Activated naive CD8-positive, alpha-beta T cell treated with anti-CD3 and anti-CD28 coated beads, Interleukin-2, amount 10 ng/mL, durations not matched to agents 7 days and 5 days (primary cell): ENCODE measurements at places on chromosomes 13 and 19.

GRCh38 chr13:80782441-80782840 is 441.5 kb upstream of the SPRY2 start:
- DNase-seq, result no peak

DNA sequence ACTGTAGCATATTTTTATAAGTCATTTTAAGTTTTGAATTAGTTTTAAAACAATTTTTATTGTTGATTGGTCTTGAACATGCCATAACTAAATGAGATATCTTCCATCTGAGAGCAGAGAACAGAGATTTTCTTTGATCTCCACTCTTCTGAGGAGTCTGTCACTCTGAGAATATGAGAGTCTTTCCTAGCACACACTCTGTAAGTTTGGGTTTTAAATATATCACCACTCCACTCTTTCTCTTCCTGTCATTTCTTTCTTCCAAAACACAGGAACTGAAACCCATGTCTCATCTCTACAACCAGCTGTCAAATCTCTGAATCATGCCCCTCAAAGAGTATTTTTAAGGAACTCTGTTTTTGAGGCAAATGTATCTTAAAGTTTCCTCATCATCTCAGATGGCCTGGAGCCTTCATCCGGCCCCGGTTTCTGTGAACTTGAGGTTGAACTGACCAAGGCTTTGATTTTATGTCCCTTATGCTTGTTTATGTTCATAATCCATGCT is 698.2 kb upstream of the SGCG start:
- no peak for DNase-seq

DNA sequence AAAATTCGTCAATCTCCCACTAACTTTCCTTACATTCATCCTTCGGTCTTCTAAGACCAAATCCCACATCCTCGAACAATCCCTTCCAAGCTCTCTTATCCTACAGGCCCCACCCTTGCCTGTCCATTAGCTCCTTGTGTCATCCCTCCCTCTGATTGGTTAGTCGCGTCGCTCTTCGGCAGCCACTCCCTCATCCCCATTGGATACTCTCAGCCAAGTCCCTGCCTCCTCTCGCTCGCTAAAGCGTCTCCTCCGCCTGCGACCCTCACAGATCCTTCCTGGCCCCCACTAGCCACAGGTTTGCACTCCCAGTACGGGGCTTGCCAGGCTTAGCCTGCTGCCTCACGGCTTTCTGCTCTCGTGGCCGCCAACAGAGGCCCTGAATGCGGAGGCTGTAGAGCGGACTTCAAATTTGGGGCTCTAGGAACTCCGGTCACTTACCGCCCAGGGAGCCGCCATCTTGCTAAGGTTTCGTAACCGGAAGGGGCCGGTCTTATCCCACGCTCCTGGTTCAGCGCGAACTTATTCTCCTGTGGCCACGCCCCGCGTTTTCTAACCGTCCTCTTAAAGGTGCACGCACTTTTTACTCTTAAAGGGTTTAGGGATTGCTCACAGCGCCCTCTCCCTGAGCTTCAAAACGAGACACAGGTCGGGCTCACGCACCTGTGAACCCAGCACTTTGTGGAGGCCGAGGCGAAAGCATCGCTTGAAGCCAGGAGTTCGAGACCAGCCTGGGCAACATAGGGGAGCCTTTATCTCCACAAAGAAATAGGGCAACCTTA is at the start of gene DMAC2:
DMAC2 (minus strand) TSS at position 472 of the 782 bp plus-strand sequence; CDS start at position 459, 13 bp downstream.
- peak; percentile 89 for DNase-seq

GRCh38 chr19:3152419-3152780 is 16.6 kb downstream of the GNA15 start:
- no peak for DNase-seq

DNA sequence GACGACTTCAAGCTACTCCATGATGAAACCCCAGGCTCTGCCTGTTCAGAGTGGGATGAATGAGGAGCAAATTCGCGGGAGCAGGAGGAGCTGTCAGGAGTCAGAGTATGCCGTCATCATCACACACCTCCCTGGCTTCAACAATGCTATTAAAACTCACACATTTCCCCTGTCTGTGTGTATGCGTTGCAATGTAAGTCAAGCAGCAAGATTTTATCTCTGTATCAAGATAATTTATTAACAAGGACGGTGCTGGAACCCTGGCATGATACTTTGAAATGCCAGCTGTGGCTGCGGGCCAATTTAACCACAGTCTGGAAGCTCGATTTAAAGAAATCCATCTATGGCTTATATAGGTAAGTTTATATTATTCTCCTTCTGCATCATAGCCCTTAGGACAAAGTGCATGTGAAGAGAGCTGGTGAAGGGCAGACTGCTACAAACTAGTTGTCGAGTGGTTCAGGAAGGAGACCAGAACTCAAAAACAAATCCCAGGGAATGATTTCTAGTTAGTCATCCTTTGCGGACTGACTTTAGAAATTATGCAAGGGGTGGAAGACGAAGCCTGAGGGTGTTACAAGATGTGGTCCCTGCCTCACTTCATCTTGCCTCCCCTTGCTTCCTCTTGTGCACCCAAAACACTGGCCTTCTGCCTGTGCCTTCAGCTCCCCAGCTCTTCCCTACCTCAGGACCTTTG is 486.5 kb downstream of the COG6 start:
- DNase-seq, result no peak

GRCh38 chr13:79451500-79451962 is 29.4 kb upstream of the NDFIP2 start:
- peak; percentile 78 for DNase-seq
